ENCODE measurements at places on chromosomes 3 and 15. TPM values are rescaled to one million over a fixed set of nuclear protein-coding genes. Genes with fewer than 3 reads are reported as not detected.

The ZNF501 gene
- 6.3 TPM for total RNA-seq

The CPNE9 gene
- 0.29 TPM for total RNA-seq

The ARNT2 gene
- total RNA-seq: 7.2 TPM

The PRSS50 gene
- 1.6 TPM for total RNA-seq

The FSD2 gene
- total RNA-seq: not detected

All from ureter (tissue), 1 donor.